ENCODE measurements at places on chromosomes 12 and 14.

GRCh38 chr12:38898001-38898684 is 7.2 kb downstream of the CPNE8 start:
- no peak for DNase-seq

GRCh38 chr12:80936642-80937390 is 918 bp downstream of the LIN7A start:
- no peak for DNase-seq

- DNase-seq, result no peak
These were observed 23.5 kb downstream of the CALCOCO1 start for GRCh38 chr12:53703756-53704155.

GRCh38 chr12:122908915-122909314 is 13.0 kb upstream of the VPS37B start:
- no peak for DNase-seq
